ENCODE measurements at places on chromosomes 4 and X.

- no peak for DNase-seq
These were observed 73.9 kb downstream of the FAT4 start for GRCh38 chr4:125388613-125389012.

DNA sequence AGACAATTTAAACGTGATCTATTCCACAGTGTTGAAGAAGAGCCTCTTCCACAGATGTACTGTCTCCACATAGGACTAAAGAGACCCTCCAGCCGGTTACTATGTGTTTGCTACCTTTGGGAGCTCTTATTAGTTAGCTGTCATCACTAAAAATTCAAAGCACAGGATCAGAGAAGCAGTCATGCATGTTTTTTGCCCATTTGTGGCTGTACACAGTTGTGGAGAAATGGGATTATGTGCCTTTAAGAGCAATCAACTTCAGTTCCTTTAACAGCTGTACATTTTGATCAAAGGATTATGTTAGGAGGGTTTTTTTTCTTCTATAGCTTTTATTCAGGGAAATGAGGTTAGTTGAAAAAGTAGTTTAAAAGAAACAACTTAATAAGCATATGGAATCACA is 149.0 kb upstream of the SPOCK3 start:
- no peak for DNase-seq

DNA sequence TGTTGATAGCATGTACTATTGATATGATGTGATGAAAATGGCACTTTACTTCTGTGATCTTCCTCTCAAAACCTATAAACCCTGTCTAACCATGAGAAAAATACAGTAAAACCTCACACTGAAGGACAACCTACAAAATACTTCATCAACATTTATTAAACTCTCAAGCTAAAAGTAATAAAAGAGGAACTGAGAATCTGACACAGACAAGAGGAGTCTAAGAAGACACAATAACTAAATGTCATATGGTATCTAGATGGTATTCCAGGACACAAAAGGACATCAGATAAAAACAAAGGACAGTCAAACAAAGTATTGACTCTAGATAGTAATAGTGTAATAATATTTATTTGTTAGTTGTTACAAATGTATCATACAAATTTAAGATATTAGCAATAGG is 655.3 kb downstream of the SH3BGRL start:
- DNase-seq, result no peak

DNA sequence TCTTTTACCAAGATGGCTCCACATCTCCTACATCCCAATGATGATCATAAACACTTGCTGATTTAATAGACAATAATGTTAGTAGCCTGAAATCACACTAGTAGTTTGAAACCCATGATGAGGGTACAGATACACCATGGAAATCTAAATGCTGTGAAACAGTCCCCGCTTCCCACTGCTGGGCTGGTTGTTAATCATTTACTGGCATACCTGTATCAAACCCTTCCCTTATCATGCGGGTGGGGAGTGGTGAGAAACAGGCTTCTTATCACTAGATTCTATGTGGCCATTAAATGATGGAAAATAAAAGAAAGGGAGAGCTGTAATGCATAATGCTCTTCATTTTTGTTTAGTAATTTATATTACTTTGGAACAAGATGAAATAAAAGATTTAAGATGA is 21.9 kb downstream of the MAOA start:
- DNase-seq, result no peak

GRCh38 chr4:127469959-127470809 is 162.6 kb upstream of the INTU start:
- DNase-seq, result no peak

DNA sequence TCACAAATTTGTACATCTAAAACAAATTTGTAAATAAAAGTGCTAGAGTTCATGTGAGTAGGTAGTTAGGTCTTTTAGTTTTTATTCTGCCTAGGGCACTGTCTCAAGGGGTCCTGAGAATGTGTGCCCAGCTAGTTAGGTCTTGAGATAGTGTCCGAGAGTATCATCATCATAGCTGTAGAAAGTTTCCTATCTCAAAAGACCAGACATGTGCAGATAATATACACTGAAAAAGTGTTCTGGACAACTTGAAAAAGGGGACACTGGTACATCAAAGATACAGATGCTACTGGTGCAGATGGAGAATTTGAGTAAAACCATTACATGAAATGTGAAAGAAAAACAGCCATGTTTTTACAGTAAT is 1.8 kb upstream of the ZCCHC4 start:
- DNase-seq, result no peak

- no peak for DNase-seq
These were observed 34.8 kb downstream of the PLAC1 start for GRCh38 chrX:134623293-134624045.

DNA sequence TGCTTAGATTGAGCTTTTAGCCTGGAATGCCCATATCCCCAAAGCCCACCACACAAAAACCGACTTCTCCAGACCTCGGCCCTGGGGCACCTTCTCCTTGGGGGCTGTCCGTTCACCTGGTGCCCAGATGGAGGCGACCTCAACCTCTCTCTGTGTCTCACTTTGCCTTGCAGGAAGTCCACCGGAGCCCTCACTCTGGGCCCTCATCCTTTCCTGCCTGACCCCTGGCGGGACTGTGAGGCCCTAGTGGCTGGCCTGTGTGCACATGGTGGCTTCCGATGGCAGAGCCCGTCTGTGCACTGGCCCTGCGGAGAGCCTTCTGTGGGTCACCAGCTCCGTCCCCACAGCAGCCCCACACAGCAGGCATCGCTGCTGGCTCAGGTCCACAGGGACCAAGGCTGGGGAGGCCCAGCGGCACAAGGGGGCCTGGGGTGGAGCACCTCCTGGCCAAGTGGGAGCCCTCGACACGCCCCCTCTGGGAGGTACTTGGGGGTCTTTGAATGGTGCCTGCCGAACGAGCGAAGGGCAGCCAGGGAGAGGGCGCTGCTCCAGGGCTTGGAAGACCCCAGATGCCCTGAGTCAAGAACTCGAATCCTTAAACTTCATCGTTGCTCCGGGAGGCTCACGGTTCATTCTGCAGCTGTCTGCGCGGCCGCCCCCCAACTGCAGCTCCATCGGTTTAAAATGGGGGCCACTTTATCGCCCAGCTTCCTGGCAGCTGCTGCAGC is 97.2 kb upstream of the ADRA2C start:
- DNase-seq, result no peak

- DNase-seq, result peak; percentile 37
These were observed 252.1 kb upstream of the ADGRL3 start for GRCh38 chr4:60948008-60948407.

DNA sequence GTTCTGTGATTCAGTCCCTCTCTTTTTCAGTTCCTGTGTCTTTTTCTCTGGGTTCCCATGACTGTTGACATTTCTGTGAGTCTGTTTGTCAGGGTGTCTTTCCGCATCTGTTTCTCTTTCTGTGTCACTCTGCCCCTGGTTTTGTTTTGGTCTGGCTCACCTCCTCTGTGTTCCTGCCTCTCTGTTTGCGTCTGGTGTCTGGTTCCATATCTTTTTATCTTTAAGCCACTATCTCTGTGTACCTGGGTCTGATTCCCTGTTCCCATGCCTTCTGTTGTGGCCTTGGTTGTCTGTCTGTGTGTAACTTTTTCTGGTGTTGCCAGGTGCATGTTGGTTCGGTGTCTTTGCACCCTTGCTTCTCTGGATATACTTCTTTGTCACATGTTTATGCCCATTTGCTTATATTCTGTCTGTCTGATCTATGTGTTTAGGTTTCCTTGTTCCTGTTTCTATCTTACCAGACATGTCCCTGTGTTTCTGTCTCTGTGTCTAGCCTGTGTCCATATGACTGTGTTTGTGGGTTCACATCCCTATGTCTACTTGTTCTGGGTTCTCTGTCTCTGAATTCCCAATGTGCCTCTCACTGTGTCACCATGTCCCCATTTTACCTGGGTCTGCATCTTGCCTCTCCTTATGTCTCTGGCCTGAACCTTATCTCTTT is 50.2 kb downstream of the ITIH6 start:
- no peak for DNase-seq

- no peak for DNase-seq
These were observed 14.6 kb upstream of the SLC25A4 start for GRCh38 chr4:185128272-185129119.

- DNase-seq, result no peak
These were observed 309.1 kb downstream of the TLL1 start for GRCh38 chr4:166182145-166182544.

DNA sequence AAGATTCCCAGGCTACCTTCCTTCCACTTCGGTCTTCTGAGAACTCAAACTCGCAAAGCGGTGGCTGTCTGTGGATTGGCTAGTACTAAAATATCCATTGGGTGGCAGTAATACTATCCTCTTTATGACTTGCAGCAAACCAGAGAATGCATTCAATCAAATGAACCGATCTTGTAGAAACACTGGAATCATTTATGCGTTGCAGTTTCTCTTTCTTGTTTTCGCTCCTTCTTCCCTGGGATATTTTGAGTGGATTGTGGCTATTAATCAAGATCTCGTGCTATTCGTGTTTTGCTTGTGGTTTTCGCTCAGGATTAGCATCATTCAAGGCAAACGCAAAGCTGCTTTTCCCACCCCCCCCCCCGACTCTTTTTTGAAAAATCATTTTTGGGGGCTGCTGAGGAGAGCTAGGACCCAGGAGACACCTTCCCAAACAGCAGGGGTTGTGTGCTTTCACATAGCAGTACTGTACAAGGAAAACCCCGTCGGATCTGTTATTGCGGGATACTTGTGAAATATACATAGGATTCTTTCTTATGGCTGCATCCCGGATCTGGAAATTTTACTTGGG is at the start of gene IL1RAPL1:
Gene IL1RAPL1, plus strand, starts transcription at position 466 of the 571 bp plus-strand sequence.
- peak; percentile 17 for DNase-seq

DNA sequence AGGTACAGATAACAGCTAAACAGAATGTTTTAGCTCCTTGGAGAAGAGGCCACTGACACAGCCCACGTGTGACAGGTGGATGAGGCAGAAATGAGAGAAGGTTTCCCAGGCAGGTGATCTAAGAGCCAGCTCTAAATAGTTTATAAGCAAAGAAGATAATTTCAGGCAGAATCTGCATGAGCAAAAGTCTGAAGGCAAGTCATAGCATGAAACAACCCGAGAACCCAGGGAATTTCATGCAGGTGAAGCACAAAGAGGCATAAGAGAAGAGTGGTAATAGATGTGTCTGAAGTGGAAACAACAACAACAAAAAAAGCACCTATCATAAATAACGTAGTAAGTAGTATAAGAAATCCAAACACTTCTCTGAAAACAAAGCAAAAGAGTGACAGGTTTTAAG is 275.8 kb upstream of the CPEB2 start:
- no peak for DNase-seq

DNA sequence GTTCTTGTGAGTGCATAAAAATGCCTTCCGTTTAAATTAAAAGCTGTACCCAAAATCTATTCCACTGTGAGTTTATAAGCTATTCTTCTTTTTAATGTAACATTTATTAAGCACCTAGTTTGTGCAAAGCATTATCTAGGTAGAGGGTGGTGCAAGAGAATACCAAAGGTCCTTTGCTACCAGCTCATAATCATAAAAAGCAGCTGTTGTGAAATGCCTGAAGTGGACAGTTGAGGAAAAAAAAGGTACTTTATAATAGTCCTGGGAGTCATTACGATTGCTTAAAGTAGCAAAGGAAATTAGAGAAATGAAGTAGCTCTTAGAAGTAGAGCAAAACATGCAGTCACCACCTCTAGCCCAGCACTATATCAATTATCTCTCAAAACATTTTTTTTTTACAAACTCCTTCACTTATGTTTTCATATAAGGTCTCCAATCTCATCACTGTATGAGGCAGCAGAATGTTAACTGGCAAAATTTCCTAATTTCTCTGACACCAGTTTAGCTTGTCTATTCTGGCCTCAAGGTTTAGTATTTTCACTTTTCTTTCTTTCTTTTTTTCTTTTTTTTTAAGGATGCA is 2.1 kb downstream of the MBNL3 start:
- DNase-seq, result no peak

- no peak for DNase-seq
These were observed 674.9 kb downstream of the SMARCA1 start for GRCh38 chrX:128848374-128848773.

DNA sequence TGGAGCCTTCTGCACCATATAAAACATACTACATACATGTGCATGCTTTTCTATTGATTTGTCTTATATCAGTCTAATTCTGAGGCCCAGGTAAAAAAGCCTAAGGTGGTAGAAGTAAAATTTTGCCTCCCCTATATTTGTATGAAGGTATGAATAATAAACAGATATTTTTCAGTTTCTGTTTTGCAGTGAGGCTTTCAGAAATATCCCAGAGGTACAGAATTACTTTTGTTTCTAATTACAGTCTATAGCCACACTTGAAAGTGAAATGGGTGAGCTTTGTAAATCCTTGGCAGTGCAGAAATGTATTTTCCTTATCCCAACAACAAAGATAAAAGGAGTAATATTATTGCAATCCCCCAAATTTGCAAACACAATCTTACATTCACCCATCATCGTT is 59.5 kb downstream of the DDX60 start:
- no peak for DNase-seq

- no peak for DNase-seq
These were observed 81.5 kb downstream of the ZNF674 start for GRCh38 chrX:46463682-46464081.

DNA sequence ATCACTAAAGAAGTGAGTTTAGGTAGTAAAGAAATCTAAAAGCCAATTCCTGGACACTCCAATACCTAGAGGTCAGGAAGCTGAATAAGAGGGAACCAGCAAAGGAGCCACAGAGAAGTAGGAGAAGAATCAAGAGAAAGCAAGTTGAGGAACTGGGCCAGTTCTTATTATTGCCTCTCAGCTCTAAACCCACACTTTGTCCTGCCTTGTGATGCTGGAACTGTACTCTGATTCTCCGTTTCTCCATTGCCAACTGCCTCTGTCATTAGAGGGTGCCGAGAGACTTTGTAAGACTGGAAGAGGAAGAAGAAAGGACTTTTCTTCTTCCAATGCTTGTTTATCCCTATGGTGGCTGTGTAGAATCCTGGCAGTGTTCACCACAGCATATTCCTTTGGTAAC is 38.6 kb downstream of the NSUN7 start:
- DNase-seq, result no peak

Data from urothelium cell line (cell line).